Astrocyte (in vitro differentiated cells and primary cell): ENCODE measurements at places on chromosomes 2 and 18.

DNA sequence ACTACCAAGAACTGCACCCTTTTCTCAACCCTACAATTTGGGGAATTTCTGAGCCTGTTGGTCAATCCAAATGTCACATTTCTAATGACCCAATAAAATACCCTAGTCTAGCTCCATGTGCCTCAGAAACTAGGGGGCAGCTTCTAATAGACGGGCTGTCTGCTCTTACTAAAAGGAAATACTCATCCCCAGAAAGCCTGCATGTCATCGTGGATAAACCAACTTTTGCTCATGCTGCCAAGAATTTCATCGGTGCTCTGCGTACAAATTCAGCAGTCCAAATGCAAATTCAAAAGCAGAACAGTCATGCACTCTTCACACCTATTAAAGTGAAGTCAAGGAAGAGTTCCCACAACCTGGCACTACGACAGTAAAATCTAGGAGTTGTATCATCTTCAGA is 377.3 kb downstream of the LNPK start:
- DNase-seq: no peak

GRCh38 chr18:65365245-65365980 is 385.4 kb upstream of the CDH7 start:
- no peak for DNase-seq

- DNase-seq: no peak
Observed at GRCh38 chr2:25309402-25309801, 32.3 kb downstream of the DNMT3A start.

DNA sequence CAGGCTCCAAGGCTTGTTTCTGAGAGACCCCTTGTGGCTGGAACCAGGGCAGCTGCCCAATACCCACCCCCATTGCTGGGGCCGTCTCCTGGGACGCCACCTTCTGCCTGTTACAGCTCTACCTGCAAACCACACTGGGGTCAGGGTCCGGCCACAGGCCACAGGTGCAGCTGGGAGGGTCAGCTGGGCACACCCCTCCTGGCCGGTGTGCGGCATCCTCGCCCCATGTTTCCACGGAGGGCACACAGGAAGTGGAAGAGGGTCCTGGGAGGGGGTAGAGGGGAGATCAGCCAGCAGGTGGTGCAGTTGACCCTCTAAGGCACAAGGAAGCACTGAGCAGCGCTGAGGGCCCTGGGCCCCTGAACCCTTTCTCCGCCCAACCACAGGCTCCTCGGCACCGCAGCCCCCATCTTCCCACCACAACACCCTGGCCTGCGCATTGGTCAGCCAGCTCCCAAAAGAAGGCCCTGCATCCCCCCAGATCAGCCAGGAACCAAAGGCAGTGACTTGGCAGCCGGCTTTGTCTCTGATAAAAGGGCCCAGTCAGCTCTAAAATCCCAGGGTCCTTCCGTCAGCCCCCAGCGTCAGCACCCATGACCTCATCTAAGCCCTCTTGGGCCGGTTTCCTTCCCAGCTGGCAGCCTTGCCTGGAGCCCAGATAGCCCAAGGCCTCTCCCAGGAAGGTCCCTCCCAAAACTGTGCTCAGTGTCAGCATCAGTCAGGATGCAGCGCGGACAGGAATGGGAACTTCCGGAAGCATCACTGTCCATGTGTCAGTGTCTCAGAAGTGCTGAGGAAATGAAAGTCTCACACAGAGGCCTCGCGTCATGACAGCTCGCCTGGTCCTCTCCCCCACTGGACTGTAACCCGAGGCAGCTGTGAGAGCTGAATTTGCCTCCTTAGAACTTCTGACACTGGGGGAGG is 1.7 kb downstream of the ERFE start:
- DNase-seq: no peak

DNA sequence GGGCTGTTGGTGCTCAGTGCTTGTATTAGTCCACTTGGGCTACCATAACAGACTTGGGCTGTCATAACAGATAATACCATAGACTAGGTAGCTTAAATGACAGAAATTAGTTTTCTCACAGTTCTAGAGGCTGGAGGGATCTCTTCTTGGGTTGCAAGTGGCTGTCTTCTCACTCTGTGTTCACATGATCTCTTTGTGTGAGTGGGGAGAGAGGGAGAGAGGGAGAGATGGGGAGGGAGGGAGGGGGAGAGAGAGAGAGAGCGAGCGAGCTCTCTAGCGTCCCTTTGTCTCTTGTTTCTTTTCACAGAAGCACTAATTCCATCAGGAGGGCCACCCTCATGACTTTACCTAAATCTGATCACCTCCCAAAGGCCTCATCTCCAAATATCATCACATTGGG is 4.5 kb upstream of the XRCC5 start:
- no peak for DNase-seq

GRCh38 chr2:149686136-149687051 is 98.8 kb upstream of the MMADHC start:
- DNase-seq: no peak
